SJSA1 (cell line): ENCODE measurements at places on chromosomes 3 and 15.

GRCh38 chr3:149077628-149078027, 8.7 kb downstream of the HLTF start:
- peak; percentile 45 for DNase-seq

DNA sequence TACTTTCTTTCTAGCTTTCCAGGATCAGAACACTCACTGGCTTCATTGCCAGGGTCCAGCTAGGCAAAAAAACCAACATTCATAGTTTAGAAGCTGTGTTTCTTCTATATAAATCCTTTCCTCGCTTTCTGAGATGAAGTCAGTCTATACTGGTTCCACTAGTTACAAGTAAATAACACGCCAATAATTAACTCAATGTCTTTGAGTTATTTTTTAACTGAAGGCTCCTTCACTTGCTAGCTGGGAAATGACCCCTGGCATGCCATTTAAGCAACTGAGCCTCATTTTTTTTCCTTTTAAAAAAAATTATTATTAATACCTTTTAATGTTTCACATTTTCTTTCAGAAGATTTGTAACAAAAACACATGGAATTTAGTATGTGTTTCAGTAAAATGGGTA, 2.1 kb upstream of the CCDC174 start:
- no peak for DNase-seq

GRCh38 chr3:155185631-155186071, 105.5 kb downstream of the MME start:
- DNase-seq = no peak

DNA sequence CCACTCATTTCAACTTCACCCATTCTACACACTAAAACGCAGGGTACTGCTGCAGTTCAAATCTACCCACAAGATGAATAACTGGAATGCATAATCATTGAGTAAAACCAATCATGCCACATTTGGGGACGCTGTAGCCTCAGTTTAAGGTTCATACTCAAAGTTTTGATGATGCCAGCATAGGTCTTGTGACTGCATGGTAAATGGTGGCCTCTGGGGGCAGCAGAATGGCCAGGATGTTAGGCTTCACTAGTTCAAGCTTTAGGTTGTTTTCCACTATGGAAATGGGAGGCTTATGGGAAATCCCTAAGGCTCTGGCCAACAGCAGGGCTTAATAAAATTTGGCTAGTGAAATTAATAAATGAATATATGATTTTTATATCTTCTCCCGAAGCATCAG, 104.3 kb upstream of the TSC22D2 start:
- DNase-seq = no peak

DNA sequence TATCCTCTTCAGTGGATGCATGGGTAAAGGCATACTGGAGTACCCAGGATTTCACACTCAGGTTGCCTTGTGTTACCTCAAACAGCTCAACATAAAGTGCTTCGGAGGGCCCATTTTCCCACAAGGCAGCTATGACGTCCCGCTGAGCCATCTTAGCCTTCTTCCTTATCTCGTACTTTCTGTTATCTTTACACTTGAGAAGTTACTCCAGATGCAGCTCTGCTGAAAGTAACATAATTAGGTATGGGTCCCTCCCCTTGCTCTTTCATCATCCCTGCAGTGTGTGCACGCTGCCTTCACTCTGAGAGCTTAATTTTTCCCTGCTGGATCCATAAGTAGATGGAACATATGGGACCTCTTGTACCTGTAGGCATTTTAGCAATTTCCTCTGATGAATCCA, 410.3 kb downstream of the AGBL1 start:
- no peak for DNase-seq

DNA sequence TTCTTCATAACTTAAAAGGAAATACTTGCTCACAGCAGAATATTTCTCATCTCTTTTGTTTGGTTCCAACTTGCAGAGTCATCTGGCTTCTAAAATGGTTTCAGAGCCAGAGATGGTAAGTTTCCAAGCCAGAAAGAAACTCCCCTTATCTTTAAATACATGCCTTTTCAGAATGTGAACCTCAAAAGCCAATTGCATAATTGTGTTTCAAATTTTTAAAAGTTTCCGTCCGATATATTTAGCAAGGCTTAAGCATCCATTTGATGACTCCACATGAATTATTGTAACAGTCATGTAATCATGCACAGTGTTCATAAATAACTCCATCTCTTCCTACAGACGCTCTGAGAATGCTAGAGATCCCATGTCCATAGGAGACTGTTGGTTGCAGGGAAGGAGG, 40.6 kb upstream of the C3orf80 start:
- no peak for DNase-seq

DNA sequence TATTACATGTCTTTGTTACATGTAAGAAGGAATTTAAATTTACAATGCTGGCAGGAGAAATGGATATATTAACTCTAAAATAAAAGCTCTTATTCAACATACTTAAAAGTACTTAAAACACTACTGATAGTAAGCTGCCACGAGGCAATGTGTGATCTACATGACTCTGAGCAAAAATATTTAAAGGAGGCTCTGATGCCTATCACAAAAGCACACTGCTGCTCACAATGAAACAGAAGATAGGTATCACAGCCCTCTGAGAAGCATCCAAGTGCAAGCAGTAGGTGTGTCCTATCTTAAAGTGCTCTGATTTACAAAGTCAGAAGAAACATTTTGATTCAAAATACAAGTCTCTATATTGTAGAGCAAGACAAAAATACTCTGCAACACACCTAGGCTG, 371.2 kb upstream of the WNT5A start:
- no peak for DNase-seq

DNA sequence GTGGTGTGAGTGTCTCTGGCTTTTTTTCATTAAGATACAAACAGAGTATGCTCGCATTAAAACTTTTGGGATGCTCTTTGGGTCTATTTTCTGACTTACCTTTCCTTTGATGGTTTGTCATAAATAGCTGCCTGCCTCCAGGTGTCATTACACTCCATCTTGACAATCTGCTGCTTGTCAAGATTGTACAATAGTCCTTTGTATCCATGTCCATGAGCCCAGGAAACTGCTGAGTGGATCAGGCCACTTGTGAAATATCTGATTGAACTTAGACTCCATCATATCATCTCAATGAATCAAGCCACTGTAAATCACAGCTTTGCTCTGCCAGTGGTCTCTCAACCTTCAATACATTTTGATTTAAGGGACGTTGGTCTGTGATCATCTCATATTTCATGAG, 135.2 kb downstream of the ECT2 start:
- no peak for DNase-seq

DNA sequence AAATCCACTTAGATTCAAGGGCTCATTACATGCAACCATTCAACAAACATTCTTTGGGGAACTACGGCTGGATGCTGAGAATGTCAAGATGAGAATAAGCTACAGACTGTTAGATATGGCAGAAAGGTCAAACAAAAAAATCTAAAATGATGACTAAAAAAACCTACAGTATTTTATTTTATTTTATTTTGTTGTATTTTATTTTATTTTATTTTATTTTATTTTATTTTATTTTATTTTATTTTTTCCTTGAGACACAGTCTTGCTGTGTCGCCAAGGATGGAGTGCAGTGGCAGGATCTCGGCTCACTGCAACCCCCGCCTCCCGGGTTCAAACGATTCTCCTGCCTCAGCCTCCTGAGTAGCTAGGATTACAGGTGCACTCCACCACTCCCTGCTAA, 46.2 kb downstream of the WDR72 start:
- no peak for DNase-seq

DNA sequence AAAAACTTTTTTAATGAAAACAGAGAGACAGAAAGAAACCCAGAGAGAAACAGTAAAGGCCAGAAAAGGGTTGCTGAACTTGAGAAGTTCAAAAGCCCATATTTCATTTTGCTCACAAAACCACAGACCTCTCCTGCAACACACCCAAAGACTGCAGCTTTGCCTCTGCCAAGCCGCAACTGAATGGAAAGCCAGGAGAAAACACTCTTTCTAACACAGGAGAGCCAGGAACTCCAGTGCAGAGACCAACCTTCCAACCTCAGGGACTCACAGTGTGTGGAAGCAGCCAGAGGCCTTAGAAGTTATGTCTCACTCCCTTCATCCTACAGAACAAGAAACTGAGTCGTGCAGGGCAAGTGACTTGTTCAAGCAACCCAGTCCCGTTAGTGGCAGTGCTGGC, 163.1 kb upstream of the HES1 start:
- DNase-seq = no peak

GRCh38 chr3:43742920-43743319, 52.2 kb downstream of the ABHD5 start:
- DNase-seq = no peak
